Activated CD8-positive, alpha-beta T cell treated with anti-CD3 and anti-CD28 coated beads, Interleukin-2, amount 10 ng/mL, durations not matched to agents 7 days and 5 days (primary cell): ENCODE measurements at places on chromosomes 5 and 9.

- DNase-seq = no peak
Measured at GRCh38 chr5:13865312-13865711, 79.2 kb downstream of the DNAH5 start.

GRCh38 chr9:69036309-69036708 is 757 bp downstream of the FXN start:
- no peak for DNase-seq

- DNase-seq = peak; percentile 17
Measured at GRCh38 chr9:110241858-110242321, 14.4 kb downstream of the TXN start.

- no peak for DNase-seq
Measured at GRCh38 chr5:170261528-170262043, 28.8 kb downstream of the C5orf58 start.

- DNase-seq = no peak
Measured at GRCh38 chr9:134321531-134321930, 4.7 kb upstream of the RXRA start.

DNA sequence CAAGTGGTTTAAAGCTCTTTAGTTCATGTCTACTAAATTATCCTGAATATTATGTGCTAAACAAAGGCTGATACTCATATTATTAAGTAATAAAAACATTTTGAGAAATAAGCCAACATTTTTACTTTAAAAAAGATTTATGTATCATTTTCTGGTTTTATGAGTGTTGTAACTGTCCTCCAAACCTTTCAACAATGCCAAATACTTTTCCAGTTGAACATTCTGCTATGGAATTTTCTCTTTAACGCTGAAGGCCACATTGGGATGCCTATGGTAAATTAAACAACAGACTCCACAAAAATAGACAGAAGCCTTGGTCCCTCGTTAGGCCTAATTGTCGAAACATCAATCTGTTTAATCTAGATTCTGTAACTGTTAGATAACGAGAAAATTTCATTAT is 131.3 kb downstream of the GLIS3 start:
- DNase-seq = no peak

- DNase-seq = no peak
Measured at GRCh38 chr5:21806943-21807342, 1046.2 kb downstream of the CDH12 start.

- DNase-seq = no peak
Measured at GRCh38 chr9:82273121-82273520, 284.5 kb downstream of the SPATA31D1 start.

DNA sequence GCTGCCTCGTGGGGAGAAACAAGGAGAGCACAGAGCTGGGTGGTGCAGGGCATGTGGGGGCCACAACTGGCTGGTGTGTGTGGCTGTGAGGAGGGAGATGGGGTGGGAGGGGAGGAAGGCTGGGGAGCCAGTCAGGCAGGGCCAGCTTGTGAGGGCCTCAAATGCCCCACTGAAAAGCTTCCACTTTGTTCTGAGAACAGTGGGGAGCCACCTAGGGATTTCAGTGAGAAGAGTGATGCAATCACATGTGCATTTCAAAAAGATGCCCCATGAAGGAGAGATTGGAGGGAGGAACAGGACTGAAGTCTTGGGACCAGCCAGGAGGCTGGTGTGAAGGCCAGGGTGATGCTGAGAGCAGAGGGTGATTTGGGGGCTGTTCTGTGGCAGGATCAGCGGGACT is 1.3 kb downstream of the OR13J1 start:
- no peak for DNase-seq

- no peak for DNase-seq
Measured at GRCh38 chr9:72383978-72384709, 19.1 kb upstream of the ZFAND5 start.

DNA sequence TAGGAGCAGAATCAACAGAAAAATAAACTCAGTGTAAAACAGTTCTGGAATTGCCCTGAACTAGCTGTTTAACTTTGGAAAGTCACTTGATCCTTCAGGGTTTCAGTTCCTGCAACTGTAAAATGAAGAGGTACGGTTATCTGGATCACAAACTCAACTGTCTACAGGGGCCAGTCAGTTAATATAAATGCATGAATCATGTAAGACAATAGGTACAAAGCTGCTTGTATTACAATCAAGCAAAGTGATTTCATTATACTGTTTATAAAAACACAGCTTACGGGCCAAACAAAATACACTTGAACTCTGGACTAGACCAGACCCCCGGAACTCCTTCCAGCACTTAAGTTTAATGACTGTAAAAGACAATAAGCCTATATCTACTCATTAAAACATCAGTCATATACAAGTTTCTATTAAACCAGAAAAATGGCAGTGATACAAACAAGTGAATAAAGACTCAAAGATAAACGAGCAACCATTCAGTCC is 73.0 kb downstream of the MRPS27 start:
- DNase-seq = no peak

DNA sequence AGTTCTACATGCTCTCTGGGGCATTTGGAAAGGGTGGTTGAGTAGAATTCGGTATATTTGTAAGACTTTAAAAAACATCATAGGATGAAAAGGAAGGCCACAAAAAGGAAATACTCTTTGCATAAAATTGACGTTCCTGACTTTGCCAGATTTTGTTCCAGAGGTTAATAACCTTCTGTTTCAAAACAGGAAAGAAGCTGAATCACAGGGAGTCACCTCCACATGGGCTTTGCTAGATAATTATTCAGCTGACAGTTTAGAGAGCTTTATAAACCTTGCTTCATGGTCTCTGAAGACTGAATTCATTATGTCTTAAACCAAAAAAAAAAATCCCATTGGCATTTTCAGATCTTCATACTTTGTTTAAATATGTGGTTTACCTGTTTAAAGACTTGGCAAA is 203.7 kb downstream of the SEMA6A start:
- DNase-seq = no peak

DNA sequence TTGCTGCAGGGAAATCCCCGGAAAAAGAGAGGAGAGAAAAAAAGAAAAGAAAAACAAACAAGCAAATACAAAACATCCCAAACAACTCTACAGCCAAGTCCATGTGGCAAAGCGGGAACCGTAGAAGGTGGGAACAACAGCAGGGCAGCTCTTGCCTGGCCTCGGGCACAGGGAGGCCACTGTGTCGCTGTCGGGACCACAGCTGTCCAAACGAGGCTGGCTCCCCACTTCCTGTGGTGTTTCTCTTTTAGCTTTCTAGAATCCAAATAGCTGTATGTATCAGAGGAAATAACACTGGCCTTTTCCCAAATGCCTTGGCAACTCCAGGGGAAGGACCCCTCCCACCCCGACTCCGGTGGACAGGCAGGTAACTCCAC is 41.6 kb upstream of the EQTN start:
- DNase-seq = no peak
